ENCODE measurements at places on chromosomes 7 and 10.

- DNase-seq, result peak; percentile 7
Measured at GRCh38 chr10:119602241-119603095, 5.7 kb upstream of the TIAL1 start.

DNA sequence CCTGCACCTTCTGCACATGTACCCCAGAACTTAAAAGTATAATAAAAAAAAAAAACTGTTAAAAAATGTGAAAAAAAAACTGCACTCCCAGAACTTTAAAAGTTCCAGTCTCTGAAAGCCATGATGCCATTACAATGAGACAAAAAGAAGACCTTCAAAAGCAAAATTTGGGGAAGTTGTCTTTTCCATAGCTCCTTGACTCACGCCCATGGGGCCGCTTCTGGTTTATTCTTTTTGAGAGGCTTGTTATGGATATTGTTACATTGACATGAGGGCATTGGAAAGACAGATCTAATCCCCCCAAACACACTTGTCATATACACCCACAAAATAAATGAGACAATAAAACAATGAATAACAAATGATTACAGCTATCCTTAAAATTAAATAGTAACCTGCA is 798 bp downstream of the BLNK start:
- no peak for DNase-seq

DNA sequence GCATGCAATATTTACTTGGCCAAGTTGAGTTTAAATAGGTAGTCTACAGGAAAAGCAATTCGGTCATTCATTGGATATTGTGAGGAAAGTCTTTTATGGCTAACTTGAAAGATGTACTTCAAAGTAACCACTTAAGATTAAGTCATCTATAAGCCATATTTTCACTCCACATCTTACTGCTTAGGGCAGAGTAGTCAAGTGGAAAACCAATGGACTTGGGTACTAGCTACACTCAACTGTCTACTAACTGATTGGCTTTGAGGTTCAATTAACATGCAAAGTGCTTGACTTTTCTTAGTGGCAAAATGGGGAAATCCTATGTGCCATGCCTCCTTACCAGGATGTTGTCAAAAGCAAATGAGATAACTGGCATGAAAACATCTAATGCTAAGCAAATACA is 51.0 kb downstream of the CAV1 start:
- no peak for DNase-seq

DNA sequence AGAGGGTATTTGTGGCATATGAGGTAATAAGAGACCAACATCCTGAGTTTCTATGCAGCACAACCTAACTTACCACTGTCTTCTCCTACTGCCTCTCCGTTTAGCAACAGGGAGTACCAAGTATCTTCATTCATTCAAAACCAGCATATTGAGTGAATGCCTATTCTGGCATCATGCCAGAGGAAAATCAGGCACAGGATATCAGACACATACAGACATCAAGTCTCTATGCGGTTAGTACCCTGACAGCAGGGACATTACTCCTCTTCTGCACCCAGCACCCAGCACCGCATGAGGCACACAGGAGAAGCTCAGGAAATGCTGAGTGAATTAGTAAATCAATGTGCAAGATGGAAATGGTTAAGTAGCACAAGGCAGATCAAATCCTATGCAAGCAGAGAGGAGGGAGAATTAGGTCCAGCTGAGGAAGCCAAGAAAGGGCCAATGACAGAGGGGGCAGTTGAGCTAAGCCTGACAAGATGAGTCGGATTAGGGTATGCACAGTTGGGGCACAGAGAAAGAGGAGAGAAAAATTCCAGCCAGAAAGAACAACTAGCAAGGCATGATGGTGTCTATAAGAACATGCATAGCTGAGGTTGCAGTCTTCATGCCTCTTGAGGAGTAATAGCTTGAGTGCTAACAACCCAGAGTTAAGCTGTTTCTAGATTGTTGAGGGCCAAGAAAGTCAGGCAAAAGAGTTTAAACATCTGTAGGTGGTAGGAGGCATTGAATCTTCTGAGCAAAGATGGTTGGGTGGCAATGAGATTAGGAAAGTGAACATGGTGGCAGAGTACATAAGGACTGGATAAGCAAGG is 146.0 kb downstream of the PLXNA4 start:
- DNase-seq, result no peak

DNA sequence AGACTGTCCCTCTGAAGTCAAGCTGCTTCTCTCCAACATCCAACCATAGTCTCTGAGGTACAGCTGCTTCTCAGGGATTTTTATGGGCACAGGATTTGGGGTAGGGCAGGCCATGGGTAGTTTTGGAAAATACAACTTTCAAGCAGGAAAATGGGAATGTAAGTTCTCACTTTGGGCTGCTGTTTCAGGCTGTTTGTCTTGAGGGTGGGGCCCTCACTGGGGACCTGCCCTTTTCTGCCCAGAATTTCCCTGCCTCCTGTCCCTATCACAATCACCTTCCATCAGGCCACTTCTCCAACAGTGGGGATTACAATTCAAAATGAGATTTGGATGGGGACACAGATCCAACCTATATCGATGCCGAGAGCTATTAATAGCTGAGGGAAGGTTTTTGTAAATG is 24.5 kb downstream of the SSMEM1 start:
- DNase-seq, result no peak

- no peak for DNase-seq
Measured at GRCh38 chr7:74481458-74482196, 27.9 kb downstream of the GTF2IRD1 start.

DNA sequence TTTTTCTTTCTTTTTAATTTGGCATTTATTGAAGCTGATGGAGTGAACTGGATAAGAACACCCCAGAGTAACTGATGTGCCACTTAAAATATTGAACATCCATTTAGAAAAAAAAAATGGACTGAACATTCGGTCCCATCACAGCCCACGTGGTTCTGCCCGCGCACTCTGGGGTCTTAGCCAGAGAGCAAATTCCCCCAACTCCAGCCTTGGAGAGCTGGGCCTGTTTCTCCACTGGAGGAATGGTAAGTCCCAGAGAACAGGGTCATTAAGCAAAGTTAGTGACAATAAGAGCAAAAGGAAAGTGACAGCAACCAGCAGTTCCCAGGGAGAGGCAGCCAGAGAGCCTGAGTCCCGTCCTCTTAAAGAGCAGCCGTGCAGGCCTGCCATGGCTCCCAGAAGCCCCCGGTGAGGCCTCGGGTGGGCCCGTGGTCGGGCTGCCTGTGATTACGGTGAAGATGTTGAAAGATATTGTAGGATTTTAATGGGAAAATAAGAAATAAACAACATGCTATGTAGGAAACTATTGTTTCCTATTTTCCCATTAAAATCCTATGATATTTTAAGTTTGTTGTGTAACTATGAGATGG is 487.9 kb upstream of the MKI67 start:
- DNase-seq, result no peak

GRCh38 chr7:146115851-146116520 is 615 bp upstream of the CNTNAP2 start:
- DNase-seq, result no peak

- no peak for DNase-seq
Measured at GRCh38 chr10:118669020-118669791, 73.8 kb upstream of the PRLHR start.

- DNase-seq, result no peak
Measured at GRCh38 chr10:33952692-33953360, 618.4 kb upstream of the NRP1 start.

- DNase-seq, result no peak
Measured at GRCh38 chr7:50204581-50204980, 99.9 kb upstream of the IKZF1 start.

GRCh38 chr10:117551330-117552155 is 9.0 kb downstream of the EMX2 start:
- DNase-seq, result no peak

GRCh38 chr7:114502454-114503254 is 88.0 kb downstream of the FOXP2 start:
- DNase-seq, result no peak

DNA sequence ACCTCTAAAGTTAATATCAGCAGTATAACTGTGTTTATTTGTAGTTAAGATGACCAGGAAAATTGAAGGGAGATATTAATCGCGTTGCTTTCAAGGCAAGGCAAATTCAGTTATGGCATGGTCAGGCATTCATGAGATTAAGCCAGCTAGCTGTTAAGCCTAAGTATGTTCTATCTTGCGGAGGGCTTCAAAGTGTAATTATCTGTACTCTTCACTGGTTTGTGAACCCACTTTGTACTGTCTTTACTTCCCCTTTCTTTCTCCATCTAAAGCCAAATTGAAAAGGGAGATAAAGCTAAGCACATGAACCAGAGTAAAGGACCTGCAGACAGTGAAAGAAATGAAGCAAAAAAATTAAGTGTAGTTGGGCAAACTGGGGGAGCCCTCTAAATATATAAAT is 483.1 kb upstream of the NRP1 start:
- DNase-seq, result no peak

DNA sequence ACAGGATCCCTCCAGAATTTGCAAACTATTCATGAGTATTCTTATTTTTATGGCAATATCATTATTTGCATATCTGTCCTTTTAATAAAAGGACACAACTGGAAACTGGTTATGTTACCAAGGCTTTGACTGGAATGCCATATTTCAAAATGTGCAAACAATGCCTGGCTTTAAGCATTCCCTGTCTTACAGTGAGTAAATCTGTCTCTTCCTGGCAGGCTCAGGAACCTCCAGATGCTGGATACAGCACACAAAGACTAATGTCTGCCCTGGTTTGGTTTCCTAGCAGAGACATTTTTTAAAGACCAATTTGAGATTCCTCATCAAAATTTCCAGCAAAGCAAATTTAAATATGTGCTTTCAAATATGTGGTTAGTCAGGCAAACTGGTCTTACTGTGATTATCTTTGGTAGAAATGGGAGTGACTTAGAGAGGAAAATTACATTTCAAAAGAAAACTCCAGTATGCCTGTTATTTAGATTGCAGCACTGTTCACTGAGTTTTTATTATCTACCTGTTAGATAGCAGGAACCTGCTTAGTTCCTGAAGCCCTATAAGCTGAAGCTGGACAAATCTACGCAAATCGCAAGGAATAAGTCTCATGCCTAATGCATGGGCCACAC is 31.3 kb downstream of the RNF216 start:
- DNase-seq, result no peak

GRCh38 chr10:43343126-43343525 is 28.3 kb upstream of the FXYD4 start:
- DNase-seq, result no peak

- no peak for DNase-seq
Measured at GRCh38 chr7:43674559-43675436, 54.5 kb downstream of the COA1 start.

GRCh38 chr10:124703778-124704427 is 40.3 kb downstream of the FAM53B start:
- DNase-seq, result no peak

DNA sequence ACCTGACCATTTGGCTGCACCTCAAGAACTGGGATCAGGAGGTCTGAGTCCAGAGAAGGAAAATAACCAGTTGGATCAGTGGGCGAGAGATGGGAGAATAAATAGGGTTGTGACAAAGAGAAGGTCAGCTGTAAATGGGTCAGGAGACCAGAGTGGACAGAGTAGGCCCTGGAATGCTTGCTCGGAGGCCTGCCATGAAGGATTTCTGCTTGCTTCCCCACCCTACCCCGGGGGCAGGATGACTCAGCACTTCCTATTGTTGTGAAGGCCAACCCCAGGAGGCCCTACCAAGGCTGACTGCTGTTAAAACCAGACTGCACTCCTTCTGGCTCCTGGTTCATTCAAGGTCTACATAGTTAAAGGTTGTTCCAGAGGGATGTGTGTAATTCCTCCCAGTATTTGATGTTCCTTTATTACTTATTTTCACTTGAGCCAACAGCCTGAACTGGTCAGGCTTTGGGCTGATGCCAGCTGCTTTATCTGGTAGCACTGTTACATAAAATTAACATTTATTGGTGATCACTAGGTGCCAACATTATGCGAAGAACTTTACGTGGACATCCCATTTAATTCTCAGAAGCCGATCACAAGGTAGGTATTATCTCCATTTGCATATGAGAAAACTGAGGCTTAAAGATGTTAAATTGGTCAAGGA is 27.3 kb upstream of the IFRD1 start:
- no peak for DNase-seq

DNA sequence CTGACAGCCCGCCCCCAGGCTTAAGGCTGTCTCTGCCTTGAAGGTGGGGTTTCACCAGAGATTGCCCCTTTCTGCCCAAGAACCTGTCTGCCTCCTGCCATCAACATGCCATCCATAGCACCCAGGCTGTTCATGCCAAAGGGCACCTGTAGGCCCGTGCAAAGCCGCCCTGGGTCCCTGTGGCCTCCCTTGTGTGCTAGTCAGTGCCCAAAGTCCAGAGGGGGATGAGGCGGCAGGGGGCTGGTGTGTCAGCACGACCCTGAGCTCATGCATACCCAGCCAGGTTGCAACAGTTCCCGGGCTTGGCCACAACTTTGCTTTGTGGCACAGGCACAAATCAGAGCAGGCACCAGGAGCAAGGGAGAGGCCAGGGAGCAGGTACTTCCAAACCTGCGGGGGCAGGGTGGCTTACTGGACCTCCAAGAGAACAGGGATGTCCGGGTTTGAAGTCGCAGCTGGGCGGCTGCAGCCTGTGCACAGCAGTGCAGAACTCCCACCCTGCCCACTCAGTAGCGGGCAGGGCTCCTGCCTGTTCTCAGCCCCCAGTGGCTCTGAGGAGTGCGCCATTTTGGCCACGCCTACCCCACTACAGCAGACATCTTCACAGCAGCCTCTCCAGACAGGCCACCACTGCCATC is 671.1 kb upstream of the GRM3 start:
- no peak for DNase-seq

- peak; percentile 21 for DNase-seq
Measured at GRCh38 chr7:77351539-77352004, 64.6 kb downstream of the GSAP start.

DNA sequence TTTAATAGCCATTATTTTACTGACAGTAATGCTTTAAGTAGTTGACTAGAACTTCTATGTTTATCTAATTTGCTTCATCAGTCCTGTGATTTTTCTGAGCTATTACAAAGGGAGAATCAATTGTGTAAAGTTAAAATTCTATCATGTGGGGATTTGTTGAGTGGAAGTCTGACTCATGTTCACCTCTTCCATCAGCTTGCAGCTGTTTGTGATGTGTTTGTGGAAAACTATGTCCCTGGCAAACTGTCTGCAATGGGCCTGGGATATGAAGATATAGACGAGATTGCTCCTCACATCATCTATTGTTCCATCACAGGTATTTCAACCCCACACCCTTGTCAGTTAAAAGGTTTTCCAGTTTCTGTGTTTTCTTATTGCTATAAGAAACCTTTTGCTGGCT is 59.9 kb downstream of the SUGCT start:
- no peak for DNase-seq

DNA sequence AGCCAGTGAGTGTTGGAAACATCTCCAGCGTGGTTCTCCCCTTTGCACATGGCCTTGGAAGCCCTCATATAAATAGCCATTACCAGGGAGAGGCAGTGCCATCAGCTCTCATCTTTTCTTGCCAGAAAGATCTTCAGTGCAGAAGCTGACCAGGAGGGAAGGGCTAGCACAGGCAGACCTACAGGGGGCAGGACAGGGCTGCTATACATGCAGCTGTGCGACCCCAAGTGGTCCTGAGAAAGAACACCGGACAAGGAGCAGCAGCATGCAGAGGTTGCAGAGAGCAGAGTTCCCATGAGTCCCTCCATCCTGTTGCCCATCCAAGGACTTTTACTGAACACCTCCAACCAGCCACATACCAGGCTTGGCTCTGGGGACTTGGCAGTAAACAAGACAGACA is 17.1 kb downstream of the GRID1 start:
- no peak for DNase-seq

Measured in stimulated activated naive CD4-positive, alpha-beta T cell treated with Interleukin-2 at 50 U/mL for 16 hours (primary cell).